Endothelial cell of umbilical vein (primary cell): ENCODE measurements at places on chromosomes 5 and 9. TPM values are rescaled to one million over a fixed set of nuclear protein-coding genes. Genes with fewer than 3 reads are reported as not detected.

CD14 gene
- polyA plus RNA-seq = 3.7 and 5.1 TPM in 2 replicates

FOXD4L5 gene
- not detected in 2 replicates for polyA plus RNA-seq

PLCXD3 gene
- not detected in 2 replicates for polyA plus RNA-seq

BARHL1 gene
- polyA plus RNA-seq = not detected in 2 replicates

SH3RF2 gene
- polyA plus RNA-seq = 0.21 and 0.54 TPM in 2 replicates

DNA sequence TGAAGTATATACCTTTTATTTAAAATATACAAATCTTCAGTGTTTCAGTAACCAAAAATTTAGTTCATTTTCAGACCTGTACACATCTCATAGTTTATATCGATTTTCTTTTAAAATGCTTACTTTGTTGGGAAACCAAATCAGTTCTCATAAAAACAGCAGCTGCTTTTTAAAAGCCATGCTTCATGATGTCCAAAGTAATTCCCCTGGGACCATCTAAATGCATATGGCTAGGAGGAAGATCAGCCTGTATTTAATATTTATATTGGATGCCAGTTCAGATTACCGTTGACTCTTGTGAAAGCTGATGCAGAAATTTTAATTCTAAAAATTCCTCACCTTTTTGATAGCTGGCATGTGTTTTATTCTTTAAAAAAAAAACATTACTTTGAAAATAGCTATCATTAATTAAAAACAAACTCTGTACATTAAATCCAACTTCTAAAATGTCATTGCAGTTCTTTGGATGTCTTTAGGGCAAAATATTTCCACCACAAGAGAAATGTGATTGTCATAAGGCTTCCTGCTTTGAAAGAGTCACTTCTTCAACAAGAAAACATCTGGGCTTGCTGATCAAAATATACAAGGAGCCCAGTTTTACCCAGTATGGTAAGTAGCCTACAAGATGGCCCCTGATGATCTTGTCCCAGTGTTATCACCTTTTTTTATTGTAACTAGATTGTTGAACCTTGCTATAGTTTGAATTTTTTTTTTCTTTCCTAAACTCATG, 1242.9 kb upstream of the CDH6 start:
- DNase-seq = no peak

- DNase-seq = no peak
Observed at GRCh38 chr9:35972093-35972492, 14.1 kb upstream of the OR2S2 start.
